ENCODE measurements at places on chromosomes 2 and 18. TPM values are rescaled to one million over a fixed set of nuclear protein-coding genes. Genes with fewer than 3 reads are reported as not detected.

CYP27C1 gene
- total RNA-seq: 2.4 TPM

SERPINB11 gene
- 0.61 TPM for total RNA-seq

FER1L5 gene
- total RNA-seq: not detected

TTC31 gene
- total RNA-seq: 21.5 TPM

GKN2 gene
- not detected for total RNA-seq

C2orf15 gene
- total RNA-seq: 1.2 TPM

MITD1 gene
- total RNA-seq: 14.5 TPM

MTCL1 gene
- total RNA-seq: 2.2 TPM

HADHA gene
- 130 TPM for total RNA-seq

PLCD4 gene
- 0.42 TPM for total RNA-seq

WDSUB1 gene
- 5.2 TPM for total RNA-seq

NFU1 gene
- 17.9 TPM for total RNA-seq

HOXD12 gene
- not detected for total RNA-seq

C2orf66 gene
- total RNA-seq: 0.13 TPM

HTR2B gene
- 0.46 TPM for total RNA-seq

BIN1 gene
- 18.2 TPM for total RNA-seq

FAM110C gene
- 31.3 TPM for total RNA-seq

SERPINB3 gene
- 19.2 TPM for total RNA-seq

SPR gene
- total RNA-seq: 8.0 TPM

TCF7L1 gene
- 1.3 TPM for total RNA-seq

LDAH gene
- 8.5 TPM for total RNA-seq

CEP192 gene
- total RNA-seq: 17.5 TPM

UGT1A1 gene
- total RNA-seq: 0.37 TPM

KCNJ3 gene
- not detected for total RNA-seq

CCDC150 gene
- total RNA-seq: 0.22 TPM

CERKL gene
- not detected for total RNA-seq

SKA1 gene
- total RNA-seq: 0.68 TPM

CPS1 gene
- total RNA-seq: 6.7 TPM

CNTNAP5 gene
- not detected for total RNA-seq

SFTPB gene
- not detected for total RNA-seq

CRYGD gene
- total RNA-seq: not detected

PAX3 gene
- 5.9 TPM for total RNA-seq

ERBB4 gene
- total RNA-seq: 0.97 TPM

DPP4 gene
- total RNA-seq: 5.8 TPM

HRH4 gene
- not detected for total RNA-seq

DHRS9 gene
- total RNA-seq: 1.4 TPM

TAF4B gene
- 15.4 TPM for total RNA-seq

TTL gene
- total RNA-seq: 25.5 TPM

OTOS gene
- total RNA-seq: not detected

PSD4 gene
- 58.1 TPM for total RNA-seq

TTR gene
- total RNA-seq: not detected

GALNT5 gene
- total RNA-seq: 0.08 TPM

NCKAP5 gene
- 2.7 TPM for total RNA-seq

CCDC102B gene
- 2.1 TPM for total RNA-seq

LRRC30 gene
- total RNA-seq: not detected

All from lower leg skin (tissue), 4 donors.